ENCODE measurements at places on chromosomes 7 and 10.

DNA sequence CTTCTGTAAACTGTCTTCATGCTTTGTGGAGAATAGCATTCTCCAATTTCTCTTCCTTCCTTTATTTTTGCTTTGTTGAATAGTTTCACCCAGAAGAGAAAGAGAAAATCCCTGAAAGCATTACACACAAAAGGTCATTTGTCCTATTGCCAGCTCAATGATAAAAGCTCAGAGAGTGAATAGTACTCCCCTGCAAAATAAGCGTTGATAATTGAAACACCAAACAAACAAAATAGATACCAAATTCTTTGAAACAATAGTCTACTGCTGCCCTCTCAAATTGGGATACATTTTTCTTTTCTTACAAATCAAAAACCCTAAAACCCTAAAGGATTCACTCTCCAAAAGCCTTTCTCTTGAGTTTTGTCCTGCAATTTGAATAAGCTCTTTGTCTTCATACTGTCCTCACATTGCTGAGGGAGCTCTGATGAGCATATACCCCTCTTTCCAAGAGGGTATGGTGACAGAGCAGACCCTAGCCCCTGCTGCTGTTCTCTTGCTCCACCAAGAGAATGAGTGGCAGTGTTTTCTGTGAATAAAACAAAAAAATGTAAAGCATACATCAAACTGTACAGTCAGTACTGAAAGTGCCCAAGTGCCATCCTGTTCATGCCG, 134.4 kb downstream of the CSTF2T start:
- DNase-seq: no peak

GRCh38 chr7:7795630-7796121, 77.3 kb upstream of the RPA3 start:
- DNase-seq: no peak

GRCh38 chr7:149310113-149310836, 48.3 kb downstream of the ZNF783 start:
- no peak for DNase-seq

GRCh38 chr10:3496138-3496537, 288.9 kb downstream of the KLF6 start:
- no peak for DNase-seq

- no peak for DNase-seq
Measured at GRCh38 chr10:93873420-93874115, 20.2 kb upstream of the SLC35G1 start.

DNA sequence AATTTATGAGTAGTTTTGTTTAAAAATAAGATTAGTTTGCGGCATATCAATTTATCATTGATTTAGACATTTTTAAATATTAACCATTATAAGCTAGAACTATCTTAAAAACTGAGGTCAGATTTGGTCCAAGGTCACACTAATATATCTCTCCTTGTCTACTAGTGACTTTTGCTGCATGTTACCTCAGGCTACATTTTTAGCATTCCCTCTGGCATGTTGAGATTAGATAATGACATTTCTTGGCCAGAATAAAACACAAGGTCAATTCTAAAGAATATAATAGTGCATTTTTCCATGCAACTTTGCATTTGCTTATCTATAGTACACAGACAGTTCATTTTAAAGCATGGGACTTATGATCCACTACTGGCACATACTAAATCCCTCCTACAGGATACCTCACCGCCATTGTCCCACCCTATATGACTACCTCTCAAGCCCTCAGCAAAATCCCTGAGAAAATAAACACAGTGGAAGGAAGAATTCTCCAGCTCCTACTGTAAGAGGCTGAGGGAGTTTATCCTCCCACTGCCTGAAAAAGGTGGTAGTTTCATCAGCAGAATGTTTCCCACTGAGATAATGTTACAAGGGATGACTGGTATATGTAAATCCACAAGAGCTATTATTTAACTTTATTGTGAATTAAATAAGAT, 816.4 kb downstream of the GRM8 start:
- no peak for DNase-seq

- DNase-seq: no peak
Measured at GRCh38 chr10:123134915-123135414, 805 bp upstream of the HMX3 start.

- DNase-seq: no peak
Measured at GRCh38 chr10:103620352-103620740, 126.8 kb downstream of the NEURL1 start.

DNA sequence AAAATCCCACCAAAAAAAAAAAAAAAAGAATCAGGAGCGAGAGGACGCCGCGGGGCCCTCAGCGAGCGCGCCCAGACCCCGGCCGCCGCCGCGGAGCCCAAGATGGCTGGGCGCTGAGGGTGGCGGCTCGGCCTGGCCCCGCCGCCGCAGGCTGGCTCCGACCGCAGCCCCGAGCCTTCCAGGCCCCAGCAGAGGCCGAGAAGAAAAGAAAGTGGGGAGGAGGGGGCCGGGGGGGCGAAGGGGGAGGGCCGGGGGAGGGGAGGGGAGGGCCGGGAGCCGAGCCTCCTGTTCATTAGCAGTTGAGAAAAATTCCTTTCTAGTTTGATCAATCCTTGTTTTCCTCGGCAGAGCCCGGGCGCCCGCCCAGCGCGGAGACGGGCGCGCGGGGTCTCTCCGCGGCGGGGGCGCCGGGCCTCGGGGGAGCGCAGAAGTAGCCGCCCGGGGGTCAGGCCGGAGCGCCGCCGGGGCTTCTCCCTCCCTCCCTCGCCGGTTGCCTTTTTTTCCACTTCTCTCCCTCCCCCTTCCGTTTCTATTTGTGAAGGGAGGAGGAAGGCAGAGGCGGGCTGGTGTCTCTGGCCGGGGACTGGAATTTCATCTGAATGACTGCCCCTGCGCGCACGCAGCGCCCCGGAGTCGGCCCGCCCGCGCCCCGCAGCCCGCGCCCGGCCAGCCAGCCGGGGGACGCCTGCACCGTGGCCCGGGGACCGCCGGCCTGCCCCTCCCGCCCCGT, 778 bp upstream of the TRIM8 start:
- no peak for DNase-seq

- DNase-seq: no peak
Measured at GRCh38 chr10:46325021-46325420, 38.2 kb downstream of the ANTXRL start.

DNA sequence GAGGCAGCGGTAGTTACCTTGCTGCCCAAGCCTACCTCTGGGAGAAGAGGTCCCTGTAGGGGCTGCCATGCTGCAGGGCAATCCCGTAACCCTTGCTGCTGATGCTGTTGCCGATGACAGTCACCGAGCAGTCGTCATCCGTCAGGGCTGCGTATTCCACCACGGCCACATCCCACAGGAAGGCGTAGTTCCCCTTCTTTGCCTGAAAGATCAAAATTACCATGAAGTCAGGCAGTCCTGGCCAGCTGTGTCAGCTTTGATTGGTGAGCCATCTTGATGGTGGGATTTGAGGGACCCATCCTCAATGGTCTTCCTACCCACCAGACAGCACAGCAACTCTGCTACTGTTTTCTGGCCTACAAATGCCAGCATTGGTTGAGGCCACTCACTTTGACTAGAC, 746.8 kb downstream of the GRID1 start:
- DNase-seq: no peak

DNA sequence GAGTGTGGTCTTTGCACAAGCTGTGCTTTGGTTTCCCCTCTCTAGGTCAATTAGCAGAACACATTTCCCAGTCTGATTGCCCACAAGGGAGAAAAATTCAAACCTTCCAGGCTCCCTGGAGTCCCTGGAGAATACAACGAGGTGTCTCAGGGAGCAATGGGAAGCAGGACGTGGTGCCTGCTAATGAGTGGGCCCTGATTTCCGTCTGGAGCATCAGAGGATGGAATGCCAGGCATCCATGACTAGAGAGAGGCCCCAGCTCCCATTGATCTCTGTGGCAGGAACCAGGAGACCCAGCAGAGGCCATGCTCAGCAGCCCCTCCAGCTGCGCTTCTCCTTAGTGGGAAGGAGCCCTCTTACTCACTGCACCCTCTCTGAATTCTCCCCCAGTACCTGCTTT, 33.2 kb upstream of the TLX1 start:
- DNase-seq: no peak

DNA sequence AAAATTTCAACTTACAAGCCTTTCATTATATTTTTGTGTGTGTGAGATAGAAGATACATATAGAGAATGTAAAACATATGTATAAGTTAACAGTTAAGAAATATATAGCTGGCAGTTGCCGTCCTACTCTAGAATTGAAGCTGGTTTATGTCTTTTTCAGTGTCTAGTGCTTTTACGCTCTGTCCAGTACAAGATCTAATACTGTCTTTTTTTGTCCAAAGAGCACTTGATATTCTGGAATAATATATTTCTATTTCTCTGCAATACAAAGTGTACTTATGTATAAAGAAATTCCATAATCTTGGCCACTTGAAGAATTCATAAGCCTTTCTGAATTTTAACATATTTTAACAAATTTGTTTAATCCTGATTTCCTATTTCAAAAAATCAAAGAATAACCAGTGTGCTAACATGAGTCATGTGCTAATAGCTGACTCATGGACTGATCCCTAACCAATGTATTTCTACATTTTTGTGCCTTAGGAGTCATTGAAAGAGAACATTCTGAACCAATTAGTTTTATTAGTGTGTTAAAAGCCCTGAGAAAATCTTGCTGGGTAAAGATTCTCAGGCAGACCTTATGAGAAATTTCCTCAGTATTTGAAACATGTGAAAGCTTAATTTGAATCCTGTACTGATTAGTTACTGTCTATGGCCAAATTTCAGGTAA, 73.2 kb upstream of the CCAR1 start:
- DNase-seq: no peak

GRCh38 chr10:15482156-15482555, 111.1 kb upstream of the FAM171A1 start:
- no peak for DNase-seq

DNA sequence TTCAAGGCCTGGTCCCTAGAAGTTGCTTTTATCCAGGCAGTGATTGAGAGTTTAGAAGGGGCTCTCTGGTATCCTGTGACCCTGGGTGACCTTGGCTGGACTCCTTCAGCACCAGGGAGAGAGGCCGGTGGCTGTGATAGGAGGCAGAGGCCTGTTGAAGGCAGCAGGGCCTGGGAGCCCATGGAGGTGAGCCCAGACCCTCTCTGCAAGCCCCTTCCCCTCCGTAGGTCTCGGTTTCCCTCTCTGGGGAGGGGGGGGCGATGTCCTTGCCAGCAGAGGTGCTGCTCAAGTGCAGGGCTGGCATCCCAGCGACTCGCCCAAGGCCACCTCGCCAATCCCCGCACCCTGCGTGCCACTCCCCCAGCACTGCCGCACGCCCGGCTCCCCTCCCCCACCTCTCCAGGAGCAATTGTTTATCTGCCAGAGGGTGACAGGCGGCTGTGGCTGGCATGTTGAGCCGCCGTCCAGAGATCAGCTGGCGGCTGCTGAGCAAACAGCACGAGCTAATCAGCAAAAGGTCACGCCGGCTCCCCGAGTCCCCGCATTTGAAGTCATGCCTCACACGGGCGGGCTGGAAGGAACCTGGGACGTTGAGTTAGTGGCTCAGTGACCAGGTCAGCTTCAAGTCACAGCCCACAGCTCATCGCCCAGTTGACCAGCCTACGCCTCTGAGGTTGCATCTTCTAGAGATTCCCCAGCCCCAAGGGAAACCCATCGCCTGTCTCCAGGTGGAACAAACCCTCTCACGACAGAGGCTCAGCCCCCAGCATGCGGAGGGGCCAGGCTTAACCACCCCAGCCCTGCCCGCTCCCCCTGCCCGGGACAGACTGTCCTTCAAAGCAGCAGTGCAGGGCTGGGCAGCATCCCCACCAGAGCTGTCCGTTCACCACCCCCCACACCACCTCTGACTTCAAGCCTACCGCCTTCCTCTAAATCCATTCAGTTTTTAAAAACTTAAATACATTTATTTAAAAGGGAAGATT, 43.7 kb downstream of the ELFN1 start:
- DNase-seq: no peak

GRCh38 chr7:390761-391410, 100.9 kb downstream of the FOXL3 start:
- DNase-seq: no peak

- no peak for DNase-seq
Measured at GRCh38 chr10:102710609-102711008, 3.6 kb downstream of the ARL3 start.

- DNase-seq: no peak
Measured at GRCh38 chr10:77201135-77202106, 436.2 kb downstream of the KCNMA1 start.

GRCh38 chr7:131365838-131366237, 38.2 kb downstream of the MKLN1 start:
- DNase-seq: no peak

DNA sequence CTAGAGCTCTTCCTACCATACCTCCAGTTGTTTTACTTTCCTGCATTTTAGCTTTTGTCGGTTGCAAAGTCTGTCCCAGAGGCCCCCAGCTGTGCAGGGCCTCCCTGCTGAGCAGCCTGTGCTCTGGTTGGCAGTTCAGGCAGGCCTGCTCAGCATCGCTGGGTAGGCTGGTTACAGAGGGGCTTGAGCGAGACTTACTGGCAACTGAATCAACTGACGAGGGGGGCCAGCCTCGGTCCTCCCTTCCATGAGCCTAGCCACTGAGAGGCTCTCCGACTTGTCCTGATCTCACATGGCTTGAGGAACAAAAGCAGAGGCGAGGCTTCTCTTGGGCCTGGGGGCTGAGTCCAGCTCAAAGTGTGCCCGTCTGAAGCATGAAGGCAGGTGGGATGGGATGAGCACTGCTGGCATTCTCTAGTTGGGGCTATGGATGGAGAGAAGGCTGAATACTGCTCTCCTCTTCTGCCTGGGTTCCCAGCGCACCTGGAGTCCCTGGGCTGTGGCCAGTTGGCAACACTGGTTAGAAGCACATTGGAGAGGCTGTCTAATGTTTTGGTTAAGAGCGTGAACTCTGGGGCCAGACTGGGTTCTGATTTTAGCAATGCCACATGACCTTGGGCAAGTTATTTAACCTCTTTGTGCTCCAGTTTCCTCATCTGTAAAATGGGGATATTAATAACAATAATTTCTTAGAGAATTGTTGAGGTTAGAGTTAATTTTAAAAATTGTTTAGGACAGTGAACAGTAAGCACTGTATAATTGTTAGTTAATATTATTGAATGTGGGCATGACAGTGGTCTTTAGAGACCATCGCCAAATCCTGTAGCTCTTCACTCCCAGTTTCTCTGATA, 6.9 kb upstream of the SFRP5 start:
- no peak for DNase-seq

DNA sequence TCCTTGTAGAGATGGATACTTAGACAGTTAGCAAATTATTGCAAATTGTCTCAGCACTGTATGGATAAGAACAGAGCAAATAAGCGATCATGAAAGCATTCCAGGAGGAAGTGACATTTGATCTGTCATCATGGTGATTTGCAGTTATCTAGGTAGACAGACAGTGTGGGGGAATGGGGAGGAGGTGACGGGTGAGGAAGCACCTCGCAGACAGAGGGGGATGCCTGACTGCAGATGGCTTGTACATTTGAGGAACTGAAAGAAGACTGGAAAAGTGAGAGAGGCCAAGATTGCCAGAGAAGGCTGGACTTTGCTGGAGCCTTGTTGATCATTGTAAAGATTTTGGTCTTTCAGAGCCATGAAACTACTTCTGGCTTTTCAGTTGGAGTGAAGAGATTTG, 318.2 kb upstream of the CELF2 start:
- DNase-seq: no peak

DNA sequence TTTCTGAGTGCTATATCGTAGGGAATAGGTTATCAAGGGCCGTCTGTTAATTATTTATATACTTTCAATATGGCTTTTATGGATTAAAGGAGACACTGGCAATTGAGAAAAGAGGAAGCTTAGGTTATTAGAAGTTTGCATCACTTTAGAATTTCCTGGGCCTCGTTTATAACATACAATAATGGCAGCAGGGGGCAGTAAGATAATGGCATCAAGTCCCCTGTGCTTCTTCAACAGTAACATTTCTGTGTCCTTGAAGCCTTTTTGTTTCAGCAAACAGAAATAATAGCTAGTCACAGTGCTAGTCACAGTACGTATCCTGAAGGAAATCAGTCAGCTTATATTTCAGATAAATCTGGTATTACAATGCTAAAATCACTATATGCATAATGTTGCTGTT, 41.9 kb downstream of the SPAM1 start:
- no peak for DNase-seq

Measured in stimulated activated CD8-positive, alpha-beta memory T cell treated with anti-CD3 and anti-CD28 coated beads, Interleukin-15, amount 100 ng/mL, for 24 hours (primary cell).